Thymus (tissue), 14 donors: ENCODE measurements at places on chromosomes 1 and 21. TPM values are rescaled to one million over a fixed set of nuclear protein-coding genes. Genes with fewer than 3 reads are reported as not detected.

DNA sequence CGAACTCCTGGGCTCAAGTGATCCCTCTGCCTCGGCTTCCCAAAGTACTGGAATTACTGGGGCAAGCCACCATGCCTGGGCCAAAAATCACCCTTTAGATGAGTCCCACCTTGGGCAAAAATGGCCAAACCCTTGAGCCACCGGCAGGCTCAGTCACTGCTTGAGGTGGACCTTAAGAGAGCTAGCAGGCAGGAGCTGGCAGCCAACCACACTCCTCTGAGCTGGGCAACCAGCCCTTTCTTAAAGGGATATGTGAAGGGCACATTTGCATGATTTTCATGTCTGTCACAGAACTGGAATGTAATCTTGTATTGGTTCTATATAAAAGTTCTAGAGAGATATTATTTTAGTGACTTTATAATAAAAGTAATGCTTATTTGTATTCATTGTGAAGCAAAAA is 316.5 kb downstream of the PBX1 start:
- DNase-seq = no peak

DNA sequence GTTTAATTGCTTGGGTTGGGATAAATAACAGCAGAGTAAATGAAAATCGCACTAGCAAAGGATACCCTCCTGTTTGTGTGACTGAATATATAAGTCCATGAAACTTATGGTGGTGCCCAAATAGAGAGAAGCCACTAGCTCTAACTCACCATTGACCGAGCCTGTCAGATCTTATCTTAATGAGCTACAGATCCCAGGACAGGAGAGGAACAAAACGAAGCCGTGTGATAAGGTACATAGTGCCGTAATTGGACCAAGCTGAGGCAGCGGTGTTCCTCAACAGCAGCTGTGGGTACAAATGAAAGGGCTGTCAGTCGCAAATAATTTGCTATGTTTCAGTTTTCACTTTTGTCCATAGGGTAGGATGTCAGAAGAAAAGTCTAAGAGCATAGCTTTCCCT is 276.1 kb downstream of the PTBP2 start:
- DNase-seq = no peak

- no peak for DNase-seq
Measured at GRCh38 chr1:102529446-102529845, 532.7 kb upstream of the OLFM3 start.

DNA sequence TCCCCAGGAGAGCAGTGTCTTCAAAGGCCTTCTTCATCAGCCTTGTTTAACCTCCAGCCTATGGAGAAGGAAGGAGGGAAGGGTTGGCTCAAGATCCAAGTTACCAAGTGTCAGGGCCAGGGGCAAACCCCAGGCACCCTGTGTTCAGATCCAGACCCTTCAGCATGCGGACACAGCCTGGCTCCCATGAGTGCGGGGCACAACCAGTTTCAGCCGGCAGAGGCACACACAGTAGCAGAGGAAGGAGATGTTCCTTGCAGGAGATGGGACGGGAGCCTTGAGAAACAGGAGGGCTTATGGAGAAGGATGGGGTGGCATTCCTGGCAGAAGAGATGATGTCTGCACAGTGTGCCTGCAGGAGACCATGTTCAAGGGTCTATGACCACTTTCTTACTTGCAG is 161.7 kb upstream of the EDN2 start:
- DNase-seq = no peak

DNA sequence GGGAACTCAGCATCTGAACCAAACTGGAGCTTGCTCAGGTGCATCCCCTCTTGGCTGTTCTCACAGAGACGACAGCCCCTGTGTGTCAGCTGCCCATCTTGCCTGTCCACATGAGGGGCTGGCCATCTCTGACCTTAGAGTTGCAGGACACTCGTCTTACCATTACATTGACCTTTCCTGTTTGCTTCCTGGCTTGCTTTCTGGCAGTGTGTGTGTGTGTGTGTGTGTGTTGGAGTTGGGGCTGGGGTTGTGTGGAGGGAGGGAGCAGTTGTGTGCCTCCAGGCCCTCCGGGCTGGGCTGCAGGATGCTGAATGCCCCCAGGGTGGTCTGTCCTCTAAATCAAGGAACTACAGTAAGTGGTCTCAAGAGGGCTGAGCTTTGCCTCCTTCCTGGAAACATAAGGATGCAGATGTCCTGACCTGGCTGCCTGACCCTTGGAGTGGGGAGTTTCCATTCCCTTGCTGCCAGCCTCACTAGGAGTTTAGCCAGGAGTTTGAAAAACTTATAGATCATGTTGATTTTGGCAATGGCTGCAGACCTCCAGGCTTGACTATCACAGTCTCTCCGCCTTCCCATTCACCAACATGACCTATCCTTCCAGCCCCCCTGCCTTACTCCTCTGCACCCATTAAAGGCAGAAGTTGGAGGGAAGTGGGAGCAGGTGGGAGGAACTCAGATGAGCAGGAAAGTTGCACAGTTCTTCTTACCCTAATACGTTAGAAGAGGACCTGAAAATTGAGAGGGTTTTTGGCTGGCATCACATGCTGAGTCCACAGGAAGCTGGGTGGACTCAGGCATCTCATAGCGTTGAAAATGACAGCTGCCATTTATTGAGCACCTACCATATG is 19.0 kb downstream of the RASSF5 start:
- no peak for DNase-seq

DNA sequence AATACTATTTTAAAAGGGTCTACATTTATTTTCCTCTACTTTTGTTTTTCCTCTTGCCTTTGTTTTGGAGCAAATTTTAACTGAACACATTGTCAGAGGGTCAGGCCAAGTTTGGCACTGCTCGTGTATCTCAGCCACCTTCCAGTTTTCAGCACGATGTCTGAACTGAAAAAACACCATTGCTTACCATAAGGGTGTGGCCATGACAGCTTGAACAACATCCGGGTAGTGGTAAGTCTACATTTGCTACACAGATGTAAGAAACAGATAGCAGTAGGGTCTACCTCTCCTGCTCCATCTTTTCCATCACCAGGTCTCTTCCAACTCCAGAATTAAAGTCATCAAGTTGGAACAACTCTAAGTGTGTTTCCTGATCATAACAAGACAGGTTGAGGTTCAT is 4.2 kb downstream of the HIVEP3 start:
- DNase-seq = no peak

DNA sequence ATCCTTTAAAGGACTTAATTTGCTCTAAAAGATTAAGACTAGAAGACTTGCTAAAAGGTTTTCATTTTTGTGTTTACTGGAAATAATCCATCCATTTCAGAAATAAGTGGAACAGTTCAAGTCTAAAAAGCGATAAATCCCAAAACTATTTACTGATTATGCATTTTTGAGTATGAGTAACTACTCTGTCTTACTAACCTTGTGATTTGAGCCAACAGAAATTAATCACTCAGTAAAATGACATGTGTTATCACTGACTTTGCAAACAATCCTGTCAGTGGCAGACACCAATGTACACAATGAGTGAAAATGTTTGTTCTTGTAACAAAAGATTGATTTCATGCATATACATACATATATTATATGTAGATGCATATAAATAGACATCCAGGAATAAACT is 218.0 kb downstream of the DENND1B start:
- DNase-seq = no peak

DNA sequence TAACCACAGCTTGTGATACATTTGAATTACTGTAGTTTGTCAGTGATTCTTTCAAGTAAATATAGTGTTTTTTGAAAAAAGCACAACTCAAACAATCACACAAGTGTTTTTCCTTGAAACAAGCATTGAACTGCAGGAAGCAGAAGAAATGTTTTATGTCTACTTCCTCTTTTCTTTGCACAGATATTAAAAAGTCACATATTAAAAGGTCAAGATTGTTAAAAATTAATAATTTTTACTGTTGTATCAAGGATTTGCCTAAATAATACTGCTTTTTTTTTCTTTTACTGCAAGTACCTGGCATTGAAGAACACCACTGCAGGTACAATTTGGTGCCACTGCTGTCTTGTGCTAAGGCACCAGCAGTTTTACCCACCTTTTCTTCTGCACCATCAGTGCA is 214.2 kb upstream of the C1orf105 start:
- DNase-seq = no peak

- DNase-seq = no peak
Measured at GRCh38 chr1:208318150-208318734, 74.1 kb upstream of the PLXNA2 start.

DNA sequence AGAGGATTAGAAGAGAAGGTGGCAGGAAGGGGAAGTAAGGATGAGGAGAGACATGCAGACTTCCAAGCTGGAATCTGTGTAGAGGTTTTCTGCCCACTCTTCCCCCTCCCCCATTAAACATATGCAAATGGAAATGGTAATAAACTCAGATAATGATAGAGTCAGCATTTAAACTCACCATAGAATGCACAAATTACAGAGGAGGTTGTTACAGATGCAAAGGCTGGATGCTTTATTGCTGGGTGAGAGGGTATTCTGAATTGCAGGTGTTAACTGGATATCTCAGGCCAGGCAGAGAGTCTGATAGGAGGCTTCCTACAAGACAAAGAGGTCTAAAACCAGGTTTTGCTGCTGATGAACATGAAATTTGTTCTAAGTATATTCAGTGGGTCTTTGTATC is 372.5 kb downstream of the SEC16B start:
- no peak for DNase-seq

DNA sequence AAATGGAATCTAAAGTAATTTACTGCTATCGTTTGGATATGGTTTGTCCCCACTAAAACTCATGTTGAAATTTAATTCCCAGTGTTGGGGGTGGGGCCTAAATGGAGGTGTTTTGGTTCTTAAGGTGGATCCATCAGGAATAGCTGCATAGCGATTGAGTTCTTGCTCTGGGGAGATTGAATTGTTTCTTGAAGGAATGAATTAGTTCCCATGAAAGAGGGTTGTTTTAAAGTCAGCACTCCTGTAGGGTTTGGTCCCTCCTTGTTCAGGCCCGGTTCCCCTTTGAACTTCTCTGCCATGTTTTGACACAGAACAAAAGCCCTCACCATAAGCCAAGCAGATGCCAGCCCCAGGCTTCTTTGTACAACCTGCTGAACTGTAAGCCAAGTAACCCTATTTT is 170.9 kb downstream of the COL11A1 start:
- DNase-seq = no peak

The CAPN9 gene
- total RNA-seq = 0.19 TPM

DNA sequence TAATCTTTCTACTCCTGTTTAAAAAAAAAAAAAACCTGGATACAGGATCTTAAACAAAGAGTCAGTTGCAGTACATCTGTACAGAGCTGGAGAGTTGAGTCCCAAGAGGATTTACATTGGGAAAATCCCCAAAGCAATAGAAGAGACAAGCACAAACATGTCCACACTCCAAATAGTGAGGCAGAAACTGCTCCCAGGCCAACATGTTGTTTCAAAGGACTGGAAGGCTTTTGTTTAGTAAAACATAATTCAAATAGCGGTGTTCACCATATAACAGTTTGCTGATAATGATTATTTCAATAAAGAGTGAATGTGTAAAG is 425.4 kb downstream of the ADGRL2 start:
- DNase-seq = no peak

GRCh38 chr1:211647711-211648121 is 27.7 kb downstream of the NEK2 start:
- DNase-seq = no peak

- DNase-seq = no peak
Measured at GRCh38 chr1:18618546-18619466, 11.8 kb upstream of the PAX7 start.

- DNase-seq = no peak
Measured at GRCh38 chr1:214648801-214649200, 45.8 kb downstream of the CENPF start.

DNA sequence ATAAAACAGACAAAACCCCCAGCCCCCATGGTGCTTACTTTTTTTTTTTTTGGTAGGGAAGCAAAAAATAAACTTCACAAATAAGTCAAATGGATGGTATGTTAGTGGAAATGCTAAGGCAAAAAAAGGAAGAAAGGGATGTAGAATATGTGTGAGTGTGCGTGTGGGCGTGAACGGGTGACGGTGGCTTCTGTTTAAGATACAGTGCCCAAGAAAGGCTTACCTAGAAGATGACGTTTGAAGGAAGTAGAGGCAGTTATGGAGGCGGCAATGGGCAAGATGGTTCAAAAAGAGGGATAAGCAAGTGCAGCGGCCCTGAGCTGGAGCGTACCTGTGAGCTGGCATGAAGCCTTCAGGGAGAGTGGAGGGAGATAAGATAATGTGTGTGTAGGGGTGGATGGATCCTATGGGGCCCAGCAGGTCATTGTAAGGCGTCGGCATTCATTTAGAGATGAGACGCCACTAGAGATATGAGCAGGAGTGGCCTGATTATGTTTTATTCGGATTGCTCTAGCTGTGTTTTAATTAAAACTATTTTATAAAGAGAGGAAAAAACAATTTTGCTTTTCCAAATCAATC is 19.9 kb downstream of the LEPR start:
- DNase-seq = no peak

DNA sequence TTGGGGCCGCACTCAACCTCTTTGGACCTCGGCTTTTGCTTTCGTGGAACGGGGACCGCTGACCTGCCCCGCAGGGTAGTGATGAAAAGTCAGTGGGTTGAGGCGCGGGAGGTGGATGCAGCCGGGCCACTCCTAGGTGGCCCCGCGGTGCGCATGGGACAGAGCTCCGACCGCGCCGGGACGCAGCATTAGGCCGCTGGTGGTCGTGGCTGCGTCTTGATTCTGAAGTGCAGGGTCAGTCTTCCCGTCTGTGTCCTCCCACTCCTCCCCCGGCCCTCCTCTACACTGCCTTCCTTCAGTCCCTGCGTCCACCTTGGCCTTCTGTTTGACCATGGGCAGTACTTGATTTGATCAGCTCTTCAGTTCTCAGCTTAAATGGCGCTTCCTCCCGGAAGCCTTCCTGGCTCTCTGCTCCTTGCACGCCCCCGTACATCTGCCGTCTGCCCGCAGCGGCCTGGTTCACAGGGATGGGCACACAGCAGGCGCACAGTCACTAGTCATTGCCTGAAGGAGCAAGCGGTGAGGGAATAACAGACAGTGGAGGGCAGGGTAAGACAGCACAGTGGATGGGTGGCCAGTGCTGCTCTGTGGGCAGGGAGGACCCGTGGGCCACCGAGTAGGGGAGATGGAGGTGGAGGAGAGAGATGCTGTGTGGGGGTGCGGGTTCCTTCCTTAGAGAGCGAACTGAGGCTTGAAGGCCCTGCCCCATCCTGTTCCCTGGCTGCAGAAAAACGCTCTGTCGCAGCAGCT is 633 bp downstream of the THEMIS2 start:
- no peak for DNase-seq

GRCh38 chr1:199522338-199522737 is 505.2 kb upstream of the NR5A2 start:
- DNase-seq = no peak

The SLC25A34 gene
- 0.42 TPM for total RNA-seq

DNA sequence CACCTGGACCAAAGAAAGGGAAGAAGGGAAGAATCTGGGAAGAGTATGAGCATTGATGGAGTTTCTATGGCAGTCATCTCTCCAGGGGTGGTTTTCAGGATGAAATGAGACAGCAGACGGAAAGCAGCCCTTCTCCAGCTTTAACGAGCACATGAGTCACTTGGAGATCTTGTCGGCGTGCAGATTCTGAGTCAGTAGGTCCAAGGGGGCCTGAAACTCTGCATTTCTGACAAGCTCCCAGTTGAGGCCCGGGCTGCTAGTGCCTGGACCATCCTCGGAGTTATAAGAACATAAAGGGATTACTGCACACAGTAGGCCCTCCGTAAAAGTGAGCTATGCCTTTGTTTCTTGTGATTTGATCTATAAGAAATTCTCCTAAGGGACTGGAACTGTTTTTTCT is 17.6 kb downstream of the HSPG2 start:
- DNase-seq = no peak

GRCh38 chr1:247448107-247448791 is 9.7 kb downstream of the OR2B11 start:
- DNase-seq = no peak

The CD244 gene
- 10.3 TPM for total RNA-seq

The RGS18 gene
- total RNA-seq = 8.8 TPM

GRCh38 chr1:98119796-98120195 is 199.0 kb upstream of the DPYD start:
- no peak for DNase-seq
